Breast epithelium (tissue), 4 donors: ENCODE measurements at places on chromosomes 2 and 18. TPM values are rescaled to one million over a fixed set of nuclear protein-coding genes. Genes with fewer than 3 reads are reported as not detected.
A peak's percentile ranks its signal among the peaks of the same experiment; 100 is the strongest.

PAIP2B gene
- total RNA-seq: 9.0 TPM

GRCh38 chr2:177753682-177754491, 318.7 kb downstream of the PDE11A start:
- DNase-seq: no peak
- no peaks in the 10 kb centered on the region for H3K36me3 ChIP-seq
- no peak overlapping the region for H3K4me3 ChIP-seq
- no peaks in the 10 kb centered on the region for H3K27me3 ChIP-seq
- no peaks in the 10 kb centered on the region for H3K4me1 ChIP-seq

- no peaks in the 10 kb centered on the region for H3K27me3 ChIP-seq
- H3K4me1 ChIP-seq: no peaks in the 10 kb centered on the region
- no peak for DNase-seq
Observed at GRCh38 chr2:73714091-73714490, 23.1 kb downstream of the TPRKB start.

DNA sequence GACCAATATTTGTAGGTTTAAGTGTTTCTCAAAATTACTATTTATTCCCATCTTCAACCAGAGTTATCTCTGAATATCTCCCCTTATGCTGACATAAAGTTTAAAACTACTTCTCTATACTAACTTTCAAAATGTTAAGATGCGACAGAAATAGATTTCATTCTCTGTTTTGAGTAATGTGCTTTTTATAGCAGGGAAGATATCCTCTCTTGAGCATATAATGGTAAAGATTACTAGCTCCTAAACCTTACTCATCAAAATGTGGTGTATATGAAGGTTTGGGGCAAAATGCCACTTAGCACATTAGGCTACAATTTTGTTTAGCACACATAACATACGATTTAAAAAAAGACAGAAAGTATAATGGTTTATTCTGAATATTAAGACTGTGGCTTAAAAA, 54.4 kb downstream of the CWC22 start:
- no peak overlapping the region for H3K27ac ChIP-seq
- H3K4me3 ChIP-seq: no peak overlapping the region
- H3K4me1 ChIP-seq: no peaks in the 10 kb centered on the region
- H3K27me3 ChIP-seq: no peaks in the 10 kb centered on the region

DNA sequence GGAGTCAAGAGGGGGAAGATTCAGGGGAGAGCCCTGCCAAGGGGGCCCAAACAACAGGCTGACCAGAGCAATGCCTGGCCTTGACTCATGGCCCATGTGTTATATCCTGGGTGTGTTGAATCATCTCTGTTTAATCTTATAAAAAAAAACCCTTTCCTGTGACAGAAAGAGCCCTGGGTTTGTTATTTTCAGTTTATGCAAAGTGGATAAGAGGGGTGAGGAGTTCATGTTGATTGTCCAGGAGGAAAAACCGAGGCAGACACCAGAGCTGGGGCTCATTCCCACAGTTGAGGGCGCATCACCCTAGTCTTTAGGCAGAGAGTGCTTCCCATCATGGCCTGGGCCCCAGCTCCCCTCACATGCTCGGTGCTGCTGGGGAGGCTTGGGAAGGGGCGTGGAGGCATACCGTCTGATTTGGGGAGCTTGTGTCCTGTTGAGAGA, 30.9 kb upstream of the IL37 start:
- no peak for DNase-seq
- no peak overlapping the region for H3K4me3 ChIP-seq
- H3K36me3 ChIP-seq: no peaks in the 10 kb centered on the region
- no peaks in the 10 kb centered on the region for H3K4me1 ChIP-seq
- no peak overlapping the region for H3K27ac ChIP-seq
- no peaks in the 10 kb centered on the region for H3K27me3 ChIP-seq

WDR33 gene
- 83.3 TPM for total RNA-seq

DNA sequence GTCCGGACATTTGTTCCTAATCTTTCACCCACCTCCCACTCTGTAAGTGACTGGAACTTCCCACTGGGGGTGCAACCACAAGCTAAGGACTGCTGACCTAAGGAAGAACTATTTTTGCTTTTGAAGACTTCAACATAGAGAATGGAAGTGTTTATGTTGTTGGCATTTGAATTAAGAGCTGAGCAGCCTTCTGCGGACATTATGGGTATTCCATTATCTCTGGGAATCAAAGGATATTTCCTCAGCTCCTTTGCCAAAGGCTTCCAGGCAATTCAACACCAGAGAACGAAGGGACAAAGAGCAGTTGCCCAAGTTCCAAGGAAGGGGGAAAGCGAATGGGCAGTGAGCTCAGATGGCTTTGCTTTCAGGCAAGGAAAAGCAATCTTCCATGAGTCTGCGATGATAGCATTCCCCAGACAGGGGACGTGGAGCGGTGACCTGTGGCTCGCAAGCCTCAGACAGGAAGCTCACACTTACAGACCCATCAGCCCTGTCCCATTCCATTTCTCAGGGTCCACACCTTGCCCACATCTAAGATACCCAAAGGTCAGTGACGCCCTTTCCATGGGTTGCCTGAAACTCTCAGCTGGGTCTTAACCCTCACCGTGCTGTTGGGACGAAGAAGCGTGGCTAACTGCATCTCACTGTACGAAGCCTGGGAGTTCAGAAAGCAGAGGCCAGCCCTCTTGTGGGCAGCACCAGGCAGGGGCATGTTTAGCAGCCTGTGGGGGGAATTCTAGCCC, 116.8 kb downstream of the COPS8 start:
- H3K27ac ChIP-seq: peak overlapping the region; percentile 86
- no peaks in the 10 kb centered on the region for H3K27me3 ChIP-seq
- H3K4me1 ChIP-seq: peaks cover 14% of the 10 kb centered on the region
- no peak for DNase-seq

- H3K4me3 ChIP-seq: no peak overlapping the region
- no peak for DNase-seq
- H3K27ac ChIP-seq: peak overlapping the region; percentile 57
- H3K36me3 ChIP-seq: no peaks in the 10 kb centered on the region
- no peaks in the 10 kb centered on the region for H3K4me1 ChIP-seq
Observed at GRCh38 chr2:85445316-85446295, 27.1 kb downstream of the SH2D6 start.

GRCh38 chr2:28166956-28167355, 225.7 kb upstream of the FOSL2 start:
- no peaks in the 10 kb centered on the region for H3K36me3 ChIP-seq
- no peaks in the 10 kb centered on the region for H3K4me1 ChIP-seq
- H3K27ac ChIP-seq: no peak overlapping the region

DYSF gene
- total RNA-seq: 4.8 TPM

GRCh38 chr18:40938615-40939014, 1016.4 kb upstream of the PIK3C3 start:
- no peak overlapping the region for H3K4me3 ChIP-seq
- no peak overlapping the region for H3K27ac ChIP-seq
- DNase-seq: no peak
- H3K36me3 ChIP-seq: no peaks in the 10 kb centered on the region
- H3K4me1 ChIP-seq: no peaks in the 10 kb centered on the region

- peak; percentile 81 for DNase-seq
- no peaks in the 10 kb centered on the region for H3K36me3 ChIP-seq
- peak overlapping the region; percentile 73 for H3K27ac ChIP-seq
- no peaks in the 10 kb centered on the region for H3K27me3 ChIP-seq
- no peak overlapping the region for H3K4me3 ChIP-seq
Observed at GRCh38 chr2:237128026-237128703, 42.5 kb downstream of the COPS8 start.

VWC2L gene
- total RNA-seq: not detected

ALPI gene
- not detected for total RNA-seq

ARHGEF33 gene
- 2.2 TPM for total RNA-seq

DNA sequence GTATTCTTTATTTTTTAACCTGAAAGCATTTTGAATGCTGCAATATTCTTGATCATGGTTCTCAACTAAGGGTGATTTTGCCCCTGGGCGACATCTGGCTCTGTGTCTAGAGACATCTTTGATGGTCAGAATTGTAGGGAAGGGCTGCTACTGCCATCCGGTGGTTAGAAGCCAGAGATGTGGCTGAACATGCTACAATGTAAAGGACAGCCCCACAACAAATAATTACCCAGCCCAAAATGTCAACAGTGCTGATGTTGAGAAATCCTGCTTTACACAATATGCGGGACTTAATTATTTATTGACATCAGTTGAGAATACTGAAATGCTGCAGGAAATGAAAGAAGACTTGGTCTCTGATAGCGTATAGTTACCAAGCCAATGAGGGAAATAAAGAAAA, 37.5 kb upstream of the SERPINB2 start:
- no peak for DNase-seq
- no peak overlapping the region for H3K4me3 ChIP-seq
- H3K36me3 ChIP-seq: no peaks in the 10 kb centered on the region
- no peak overlapping the region for H3K27ac ChIP-seq
- no peaks in the 10 kb centered on the region for H3K27me3 ChIP-seq

GRCh38 chr2:195486987-195487644, 169.9 kb upstream of the SLC39A10 start:
- H3K4me3 ChIP-seq: no peak overlapping the region
- no peak for DNase-seq
- H3K27me3 ChIP-seq: no peaks in the 10 kb centered on the region
- H3K27ac ChIP-seq: no peak overlapping the region
- no peaks in the 10 kb centered on the region for H3K4me1 ChIP-seq
- no peaks in the 10 kb centered on the region for H3K36me3 ChIP-seq

- no peak for DNase-seq
- H3K4me1 ChIP-seq: no peaks in the 10 kb centered on the region
- H3K36me3 ChIP-seq: no peaks in the 10 kb centered on the region
- no peak overlapping the region for H3K27ac ChIP-seq
Observed at GRCh38 chr2:109216332-109216731, 87.3 kb downstream of the SH3RF3 start.

SPDYA gene
- total RNA-seq: 0.98 TPM

DNA sequence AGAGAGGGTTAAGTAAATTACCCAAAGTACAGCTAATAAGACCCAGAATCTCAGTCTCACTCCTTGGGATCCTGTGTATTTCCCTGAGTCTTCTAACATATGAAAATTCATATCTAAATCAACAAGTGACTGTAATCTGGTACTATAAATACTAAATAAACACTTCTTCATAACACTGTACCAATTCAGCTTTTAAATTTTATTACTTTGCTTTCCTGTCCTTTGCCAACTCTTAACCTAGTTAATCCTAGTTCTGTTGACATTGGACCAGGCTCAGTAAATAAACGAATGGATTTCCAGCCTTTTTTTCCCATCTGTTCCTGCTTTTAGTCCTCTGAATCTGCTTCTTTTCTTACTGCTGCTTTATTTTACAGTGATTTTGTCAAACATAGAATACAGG, 13.8 kb downstream of the MRPL35 start:
- H3K4me3 ChIP-seq: no peak overlapping the region
- DNase-seq: no peak
- H3K27me3 ChIP-seq: no peaks in the 10 kb centered on the region
- H3K27ac ChIP-seq: no peak overlapping the region

DNA sequence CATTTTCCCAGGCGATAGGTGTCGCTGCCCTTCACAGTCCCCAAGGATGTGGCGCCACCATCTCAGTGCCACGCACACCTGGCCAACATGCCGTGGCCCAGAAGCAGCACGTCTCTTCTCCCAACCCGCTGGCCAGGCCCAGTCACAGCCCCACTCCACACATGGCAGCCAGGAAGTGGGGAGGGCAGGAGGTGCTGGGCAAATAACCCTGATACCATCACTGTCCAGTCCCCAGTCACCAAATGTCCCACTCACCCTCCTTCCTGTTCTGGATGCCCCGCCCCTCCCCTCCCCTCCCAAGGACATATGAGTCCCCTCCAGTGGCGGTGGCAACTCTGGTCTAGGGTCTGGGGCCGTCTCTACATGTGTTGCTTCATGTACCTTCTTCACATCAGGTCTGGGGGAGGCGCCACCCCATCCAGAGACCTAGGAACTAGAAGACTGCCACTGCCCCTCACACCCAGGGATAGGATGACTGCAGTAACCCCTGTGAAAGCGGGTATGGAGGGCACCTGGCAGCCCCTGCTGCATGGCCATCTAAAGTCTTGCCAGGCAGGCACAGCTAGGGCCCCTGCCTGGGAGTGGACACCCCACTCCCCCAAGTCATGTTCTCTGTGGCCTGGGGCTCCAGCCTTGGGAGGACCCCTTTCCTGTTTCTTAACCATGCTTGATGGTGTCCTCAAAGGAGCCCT, 7.3 kb upstream of the CAPN10 start:
- H3K27ac ChIP-seq: peak overlapping the region; percentile 71
- peaks cover 7% of the 10 kb centered on the region for H3K4me1 ChIP-seq
- H3K27me3 ChIP-seq: no peaks in the 10 kb centered on the region
- no peak overlapping the region for H3K4me3 ChIP-seq
- H3K36me3 ChIP-seq: no peaks in the 10 kb centered on the region

GRCh38 chr18:35454803-35455202, 43.0 kb downstream of the INO80C start:
- no peak for DNase-seq
- no peak overlapping the region for H3K27ac ChIP-seq
- H3K4me1 ChIP-seq: no peaks in the 10 kb centered on the region
- no peaks in the 10 kb centered on the region for H3K27me3 ChIP-seq
- H3K36me3 ChIP-seq: no peaks in the 10 kb centered on the region
- H3K4me3 ChIP-seq: no peak overlapping the region

DNA sequence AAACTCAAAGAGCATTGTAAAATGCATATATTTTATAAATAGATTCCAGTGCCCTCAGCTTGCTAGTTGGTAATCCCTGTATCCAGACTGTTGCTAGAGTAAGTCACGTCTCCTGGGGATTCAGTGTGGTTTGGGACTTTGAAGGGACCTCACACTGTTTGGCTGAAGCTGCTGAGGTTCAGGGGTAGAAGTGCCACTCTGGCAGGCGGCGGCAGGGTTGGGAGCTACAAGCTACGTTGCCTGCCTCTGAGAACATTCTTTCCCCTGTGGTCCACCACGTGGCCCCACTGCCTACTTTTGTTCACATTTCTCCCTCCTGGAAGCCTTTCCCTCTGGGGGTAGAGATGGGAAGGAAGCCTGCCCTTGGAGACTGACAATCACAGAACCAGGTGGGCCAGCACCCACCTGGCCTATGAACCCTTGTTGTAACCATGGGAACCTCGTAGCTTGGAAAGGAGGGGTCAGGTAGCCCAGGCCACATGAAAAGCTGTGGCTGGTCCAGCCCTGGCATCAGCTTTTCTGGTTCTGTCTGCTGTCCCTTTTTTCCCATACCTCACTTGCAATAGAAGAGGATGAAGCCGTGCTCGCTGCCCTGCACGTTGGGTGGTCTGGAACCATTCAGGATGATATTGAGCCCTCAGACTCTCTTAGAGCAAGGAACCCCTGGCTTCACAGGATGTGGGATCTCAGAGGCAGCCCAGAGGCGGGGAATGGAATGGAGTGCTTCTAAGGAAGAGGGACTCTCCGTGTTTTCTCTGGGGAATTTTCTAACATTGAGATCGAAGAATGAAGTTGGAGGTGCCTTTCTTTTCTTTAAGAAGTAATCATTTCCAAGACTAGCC, 2.9 kb downstream of the RNF144A start:
- no peak for DNase-seq
- H3K36me3 ChIP-seq: no peaks in the 10 kb centered on the region
- H3K27me3 ChIP-seq: no peaks in the 10 kb centered on the region
- no peak overlapping the region for H3K4me3 ChIP-seq
- H3K27ac ChIP-seq: no peak overlapping the region
